ENCODE measurements at places on chromosomes 13 and 19.

GRCh38 chr19:30091456-30091855 is 149.4 kb downstream of the URI1 start:
- DNase-seq = no peak

DNA sequence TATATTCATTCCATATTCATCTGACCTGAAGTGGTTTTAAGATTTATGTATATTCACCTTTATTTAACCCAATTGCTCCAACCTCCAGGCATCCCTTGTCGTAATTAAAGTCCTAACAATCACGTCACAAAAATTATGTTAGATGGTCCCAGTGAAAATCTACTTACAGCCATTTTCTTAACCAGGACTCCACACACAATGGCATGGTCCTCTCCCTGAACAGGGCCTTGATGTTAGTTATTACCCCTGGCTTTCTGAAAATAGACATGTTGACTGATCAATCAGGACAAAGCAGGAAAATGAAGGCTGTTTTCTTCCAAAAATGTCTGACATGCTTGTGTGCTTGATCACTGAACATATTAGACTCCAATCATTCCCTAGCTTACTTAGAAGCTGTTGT is 542.7 kb upstream of the SLITRK5 start:
- DNase-seq = no peak

DNA sequence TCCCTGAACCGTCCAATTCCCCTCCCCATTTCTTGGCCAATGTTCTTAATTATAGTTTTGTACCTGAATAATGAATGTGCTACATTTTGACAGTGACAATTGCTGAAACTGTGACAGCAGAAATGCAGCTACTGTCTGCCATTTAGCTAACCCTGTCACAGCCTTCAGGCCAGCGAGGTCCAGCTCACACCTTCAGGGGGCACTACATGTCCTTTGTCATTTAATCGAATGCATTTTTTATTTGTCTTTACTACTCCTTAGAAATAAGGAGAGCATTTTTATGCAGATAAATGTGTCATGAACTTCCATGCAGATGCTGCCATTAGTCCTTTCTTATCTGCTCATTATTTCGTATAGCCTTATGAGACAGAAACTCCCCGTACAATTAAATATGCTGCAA is 159.9 kb downstream of the MZT1 start:
- DNase-seq = no peak

GRCh38 chr13:35964863-35965180 is 166.4 kb downstream of the DCLK1 start:
- no peak for DNase-seq

All from activated CD4-positive, alpha-beta T cell treated with anti-CD3 and anti-CD28 coated beads for 24 hours (primary cell).